GOT3 (cell line): ENCODE measurements at places on chromosomes 13 and 19.

GRCh38 chr13:20114066-20114610 lies 46.7 kb downstream of the GJA3 start:
- no peak for DNase-seq

DNA sequence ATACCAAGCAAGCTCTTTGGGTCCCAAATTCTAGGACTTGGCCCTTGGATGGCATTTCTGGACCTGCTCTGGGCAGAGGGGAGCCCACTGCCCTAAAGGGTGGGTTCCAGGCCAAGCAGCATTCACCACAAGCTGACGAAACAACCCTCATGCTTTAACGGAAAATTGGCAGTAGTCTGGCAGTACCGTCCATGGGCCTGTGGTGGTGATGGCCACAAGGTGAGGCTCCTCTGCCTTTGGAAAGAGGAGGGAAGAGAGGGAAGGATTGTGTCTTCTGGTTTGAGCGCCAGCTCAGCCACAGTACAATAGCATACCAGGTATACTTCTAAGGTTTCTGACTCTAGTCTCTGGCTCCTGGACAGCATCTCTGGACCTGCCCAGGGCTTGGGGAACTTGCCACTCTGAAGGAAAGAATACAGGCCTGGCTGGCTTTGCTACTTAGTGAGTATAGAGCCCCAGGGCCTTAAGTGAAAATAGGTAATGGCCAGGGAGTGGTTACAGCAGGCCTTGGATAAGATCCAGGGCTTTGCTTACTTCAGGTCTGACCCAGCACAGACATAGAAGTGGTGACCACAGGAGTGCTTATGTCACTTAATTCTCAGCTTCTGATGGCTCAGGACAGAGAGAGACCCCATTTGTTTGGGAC lies 595.5 kb downstream of the LMO7 start:
- no peak for DNase-seq

GRCh38 chr13:23630349-23631093 lies 60.3 kb downstream of the TNFRSF19 start:
- DNase-seq = no peak

DNA sequence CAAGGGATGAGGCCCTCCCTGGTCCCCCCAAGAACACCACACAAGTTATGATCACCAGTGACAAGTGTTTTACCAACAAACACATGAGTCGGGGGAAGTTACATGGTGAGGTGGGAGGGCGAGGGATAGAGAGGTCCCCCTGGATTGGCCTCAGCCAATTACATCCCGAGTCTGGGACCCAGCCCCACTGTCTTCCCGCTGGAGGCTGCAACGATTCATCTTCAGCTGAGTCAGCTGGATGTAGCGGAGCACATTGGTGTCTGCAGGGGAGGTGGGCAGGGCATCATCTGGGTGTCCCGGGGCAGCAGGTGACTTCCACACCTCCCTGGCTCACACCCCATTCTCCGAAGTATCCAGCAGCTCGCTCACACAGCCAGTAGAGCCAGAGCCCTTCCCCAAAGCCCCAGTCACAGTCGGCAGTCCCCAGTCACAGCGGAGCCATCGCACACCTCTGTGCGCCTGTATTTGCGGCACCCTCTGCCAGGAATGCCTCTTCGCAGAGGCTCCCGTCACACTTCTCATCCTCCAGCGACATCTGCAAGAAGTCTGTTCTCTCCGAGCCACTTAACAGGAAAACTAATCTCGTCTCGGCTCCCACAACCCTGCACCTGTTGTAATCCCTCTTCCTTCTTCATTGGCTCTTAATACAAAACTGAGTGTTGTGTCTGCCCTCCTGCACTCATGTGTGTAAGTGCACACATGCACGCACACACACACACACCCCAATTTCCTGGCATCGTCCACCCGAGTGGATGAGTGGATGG lies 2.0 kb downstream of the TTC9B start:
- no peak for DNase-seq

DNA sequence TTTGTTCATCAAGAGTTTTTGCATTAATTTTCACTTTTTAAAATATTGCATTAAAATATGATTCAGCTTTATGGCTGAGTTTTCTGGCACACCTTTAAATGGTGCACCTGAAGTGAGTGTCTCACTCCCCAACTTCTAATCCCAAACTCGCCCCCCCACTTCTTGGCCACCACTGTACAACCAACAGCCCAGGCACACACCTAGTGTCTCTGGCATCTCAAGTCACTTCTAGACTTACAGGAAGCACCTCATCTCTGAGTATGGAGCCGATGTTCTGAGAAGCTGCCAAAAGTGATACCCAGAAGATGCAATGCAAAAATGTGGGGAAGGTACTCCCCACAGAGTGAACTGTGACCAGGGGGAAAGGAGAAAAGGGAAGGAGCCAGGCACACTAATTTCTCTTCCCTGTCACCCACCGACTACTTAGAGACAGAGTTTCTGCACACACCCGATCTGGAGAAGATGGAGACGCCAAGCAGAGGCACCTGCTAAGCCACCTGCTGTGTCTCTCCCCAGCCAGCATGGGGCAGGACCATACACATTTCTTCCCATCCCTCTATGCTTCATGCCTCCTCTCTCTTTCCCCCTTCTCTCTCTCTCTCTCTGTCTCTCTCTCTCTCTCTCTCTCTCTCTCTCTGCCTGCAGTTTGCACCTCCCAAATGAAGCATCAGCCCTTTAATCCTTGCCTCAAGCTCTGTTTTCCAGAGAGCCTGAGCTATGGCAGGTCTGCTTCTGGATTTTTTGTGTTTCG lies 155.3 kb upstream of the ZNF507 start:
- DNase-seq = no peak

GRCh38 chr19:33688171-33688992 lies 66.6 kb downstream of the CHST8 start:
- DNase-seq = no peak

- no peak for DNase-seq
These were observed 663 bp upstream of the PLA2G4C start for GRCh38 chr19:48111280-48111679.

- no peak for DNase-seq
These were observed 89.9 kb upstream of the MAB21L1 start for GRCh38 chr13:35566340-35566739.

DNA sequence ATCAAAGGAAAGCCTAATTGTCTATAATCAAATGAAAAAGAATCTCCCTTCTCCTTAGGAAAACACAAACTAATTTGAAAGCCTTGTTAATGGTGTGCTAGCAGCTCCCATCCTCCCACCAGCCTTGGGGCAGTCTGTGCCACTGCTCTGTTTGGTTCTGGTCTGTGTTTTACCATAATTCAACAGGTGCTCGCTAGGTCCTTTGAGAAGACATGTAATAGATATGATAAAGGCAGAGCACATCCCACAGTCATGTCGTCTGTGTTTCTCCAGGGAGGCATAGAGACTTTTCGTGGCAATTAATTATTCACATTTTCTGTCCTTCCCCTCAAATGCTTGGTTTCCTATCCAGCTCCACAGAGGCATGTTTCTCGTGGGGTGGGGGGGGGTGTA lies 23.8 kb downstream of the FAM124A start:
- no peak for DNase-seq

DNA sequence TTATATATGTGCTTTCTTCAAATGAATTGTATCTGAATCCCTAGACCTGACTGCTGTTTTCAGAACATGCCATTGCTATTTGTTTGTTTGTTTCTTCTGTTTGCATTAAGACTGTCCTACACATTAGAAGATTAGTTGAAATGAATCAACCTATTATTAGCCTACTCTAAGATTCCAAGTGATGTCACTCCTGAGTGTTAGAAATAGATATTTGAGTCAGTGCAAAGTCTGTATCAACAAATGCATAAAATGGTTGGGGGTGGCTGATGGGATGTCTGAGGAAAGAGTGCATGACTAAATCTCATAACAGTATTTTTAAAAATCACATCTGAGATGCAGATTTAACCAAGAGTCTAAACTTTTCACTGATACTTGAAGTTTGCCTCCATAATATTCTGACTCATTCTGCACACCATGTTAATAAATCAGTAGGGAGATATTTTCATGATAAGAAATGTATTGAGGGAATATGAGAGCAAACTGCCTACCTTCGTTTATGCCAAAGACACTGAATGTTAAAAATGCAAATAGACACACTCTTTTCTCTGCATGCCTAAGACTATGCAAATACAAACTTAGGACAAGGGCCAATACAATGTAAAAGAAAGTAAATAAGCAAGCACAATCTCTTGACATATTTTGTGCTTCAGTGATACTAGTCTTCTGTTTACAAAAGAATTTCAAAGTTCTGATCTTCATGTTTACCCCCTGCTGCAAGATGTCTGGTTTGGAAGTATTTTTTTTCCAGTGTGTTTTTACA lies 253.3 kb downstream of the LIG4 start:
- DNase-seq = no peak

- no peak for DNase-seq
These were observed 11.7 kb downstream of the ATP7B start for GRCh38 chr13:51999510-51999911.

- DNase-seq = no peak
These were observed 1.0 kb upstream of the CTXN1 start for GRCh38 chr19:7926727-7927604.

DNA sequence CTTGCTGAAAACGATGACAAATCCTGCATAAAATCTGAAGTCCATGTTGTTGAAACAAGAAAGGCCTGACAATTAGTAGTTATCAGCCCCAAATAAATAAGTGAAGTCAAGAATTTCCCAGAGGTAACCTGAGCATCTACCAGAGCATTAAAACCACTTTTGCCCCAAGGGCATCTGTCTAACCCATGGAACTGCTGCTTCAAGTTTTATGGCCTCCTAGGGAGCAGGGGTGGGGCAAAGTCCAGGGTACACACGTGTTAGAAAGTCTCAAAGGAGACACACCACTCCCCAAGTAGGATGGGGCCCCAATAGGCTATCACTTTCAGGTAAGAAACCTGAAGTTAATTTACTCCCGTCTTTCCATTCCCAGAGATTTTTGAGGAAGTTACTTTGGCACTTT lies 81.1 kb downstream of the CACNA1A start:
- no peak for DNase-seq

DNA sequence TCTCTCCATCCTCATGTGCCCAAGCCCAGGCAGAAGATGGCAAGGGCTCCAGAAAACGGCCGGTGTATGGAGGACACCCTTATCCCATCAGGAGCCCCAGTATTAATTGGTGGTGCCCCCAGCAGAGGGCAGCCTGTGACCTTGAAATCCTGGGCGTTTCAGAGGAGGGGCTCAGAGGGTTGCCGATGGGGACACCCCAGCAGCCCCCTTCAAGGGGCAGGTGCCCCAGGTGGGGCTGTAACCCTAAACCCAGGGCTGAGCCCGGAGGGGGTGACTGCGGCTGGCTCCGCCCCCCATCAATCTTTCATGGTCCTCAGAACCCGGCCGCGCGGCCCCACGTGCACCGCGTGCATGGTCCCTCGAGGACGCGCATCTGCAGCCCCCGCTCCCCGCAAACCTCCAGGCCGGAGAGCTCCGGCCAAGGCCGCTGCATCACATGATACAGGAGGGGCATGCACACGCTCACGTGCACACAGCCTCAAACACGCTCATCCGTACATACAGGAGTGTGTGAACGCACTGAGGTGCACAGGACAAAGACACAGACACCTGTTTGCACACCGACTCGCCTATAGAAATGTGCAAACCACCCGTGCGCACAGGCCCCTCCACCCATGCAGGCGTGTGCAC lies 949 bp downstream of the RAB3A start:
- DNase-seq = no peak

DNA sequence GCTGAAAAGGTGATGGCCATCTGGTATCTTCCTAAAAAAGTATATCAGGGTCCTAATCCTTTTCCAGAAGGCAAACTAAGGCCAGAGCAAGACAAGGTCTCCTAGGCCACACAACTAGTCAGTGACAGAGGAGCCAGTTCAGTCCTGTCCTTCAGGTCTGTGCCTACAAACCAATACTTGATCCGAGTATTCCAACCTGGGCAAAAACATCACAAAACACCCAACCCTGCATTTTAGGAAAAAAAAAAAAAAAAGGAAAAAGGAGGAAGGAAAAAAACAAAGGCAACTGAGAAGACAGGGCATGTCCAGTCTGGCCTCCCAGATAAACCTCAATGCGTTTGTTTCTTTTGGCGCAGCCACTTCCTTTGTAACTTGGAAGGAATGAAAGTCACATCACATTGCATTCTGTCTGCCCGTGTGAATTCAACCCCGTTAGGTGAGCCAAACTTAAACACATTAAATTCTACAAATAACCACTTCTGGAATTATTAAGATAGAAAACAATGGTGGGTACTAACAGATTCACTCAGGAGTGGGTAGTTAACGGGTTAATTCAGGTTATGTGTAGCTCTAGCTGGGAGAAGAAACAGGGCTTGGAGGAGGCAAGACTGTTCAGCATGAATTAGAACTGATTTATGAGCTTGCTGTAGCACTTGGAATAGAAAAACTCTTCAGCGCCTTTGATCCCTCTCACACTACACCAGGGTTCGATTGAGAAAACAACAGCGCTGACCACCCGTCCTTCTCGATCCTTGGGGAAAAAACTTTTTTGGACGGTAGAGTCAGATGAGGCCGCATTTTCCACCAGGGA lies 43.0 kb upstream of the HNRNPA1L2 start:
- DNase-seq = no peak

DNA sequence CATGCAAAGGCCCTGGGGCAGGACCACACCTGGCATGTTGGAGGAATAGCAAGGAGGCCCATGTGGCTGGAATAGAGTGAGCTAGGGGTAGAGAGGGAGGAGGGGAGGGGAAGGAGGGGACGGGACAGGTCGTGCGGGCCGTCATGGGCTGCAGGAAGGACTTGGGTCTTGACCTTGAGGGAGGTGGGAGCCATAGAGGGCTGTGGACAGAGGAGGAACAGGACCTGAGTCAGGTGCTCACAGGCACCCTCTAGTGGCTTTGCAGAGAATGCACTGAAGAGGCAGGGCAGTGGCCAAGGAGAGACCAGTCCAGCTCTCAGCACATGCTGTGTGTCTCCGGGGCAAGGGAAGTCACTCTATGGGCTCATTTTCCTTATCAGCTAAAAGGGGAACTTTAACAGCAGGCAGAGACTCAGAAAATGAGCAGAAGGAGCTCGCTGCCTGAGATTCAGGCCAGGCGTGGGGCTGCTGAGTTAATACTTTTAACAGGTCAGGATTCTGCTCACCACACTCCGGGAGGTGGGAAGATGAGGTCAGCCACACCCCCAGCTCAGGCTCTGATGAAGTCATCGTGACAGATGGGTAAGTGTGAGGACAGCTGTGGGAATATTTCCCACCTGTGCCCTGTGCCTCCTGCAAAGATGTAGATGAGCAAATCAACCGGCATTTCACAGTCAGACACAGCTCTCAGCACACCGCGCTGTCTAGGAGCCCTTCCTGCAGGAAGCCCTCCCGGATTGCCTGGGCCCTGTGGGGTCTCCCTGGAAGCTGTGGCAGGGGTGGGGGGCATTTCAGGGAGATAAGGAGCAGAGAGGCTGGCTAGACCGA lies 6.0 kb upstream of the TNFAIP8L1 start:
- peak; percentile 26 for DNase-seq

GRCh38 chr19:8163759-8164158 lies 14.4 kb upstream of the FBN3 start:
- DNase-seq = no peak

DNA sequence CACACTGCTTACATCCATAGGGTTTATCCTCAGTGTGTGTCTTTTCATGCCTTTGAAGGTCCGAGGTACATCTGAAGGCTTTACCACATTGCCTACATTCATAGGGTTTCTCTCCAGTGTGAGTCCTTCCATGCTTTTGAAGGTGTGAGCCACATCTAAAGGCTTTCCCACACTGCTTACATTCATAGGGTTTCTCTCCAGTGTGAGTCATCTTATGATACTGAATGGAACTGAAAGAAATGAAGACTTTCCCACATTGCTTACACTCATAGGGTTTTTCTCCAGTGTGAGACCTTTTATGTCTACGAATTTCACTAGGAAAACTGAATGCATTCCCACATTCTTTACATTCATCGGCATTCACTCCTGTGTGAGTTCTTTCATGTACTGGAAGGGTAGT lies 7.1 kb downstream of the ZNF20 start:
- no peak for DNase-seq

GRCh38 chr19:4009990-4010807 lies 2.7 kb downstream of the PIAS4 start:
- no peak for DNase-seq
